Right cardiac atrium (tissue), 5 donors: ENCODE measurements at places on chromosomes 1 and 21. TPM values are rescaled to one million over a fixed set of nuclear protein-coding genes. Genes with fewer than 3 reads are reported as not detected.

DNA sequence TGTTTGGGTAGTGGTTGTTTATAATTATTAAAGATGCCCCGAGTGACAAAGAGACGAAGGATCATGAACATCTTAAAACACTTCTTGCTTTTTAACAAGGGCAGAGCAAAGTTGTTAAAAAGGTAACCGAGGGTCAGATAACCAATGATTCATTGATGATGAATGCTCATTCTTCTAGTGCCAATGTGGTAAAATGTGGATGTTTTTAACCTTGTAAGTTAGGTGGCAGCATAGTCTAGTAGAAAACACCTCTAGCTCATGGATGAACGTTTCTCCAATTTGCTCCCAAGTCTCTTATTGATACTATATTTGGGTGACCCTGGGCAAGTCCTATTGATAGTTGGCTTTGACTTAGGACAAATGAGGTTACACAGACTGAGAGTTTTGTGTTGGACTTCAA lies 167.9 kb downstream of the KIF26B start:
- no peak for DNase-seq

- DNase-seq: no peak
These were observed 37.8 kb upstream of the S1PR1 start for GRCh38 chr1:101198842-101199636.

DNA sequence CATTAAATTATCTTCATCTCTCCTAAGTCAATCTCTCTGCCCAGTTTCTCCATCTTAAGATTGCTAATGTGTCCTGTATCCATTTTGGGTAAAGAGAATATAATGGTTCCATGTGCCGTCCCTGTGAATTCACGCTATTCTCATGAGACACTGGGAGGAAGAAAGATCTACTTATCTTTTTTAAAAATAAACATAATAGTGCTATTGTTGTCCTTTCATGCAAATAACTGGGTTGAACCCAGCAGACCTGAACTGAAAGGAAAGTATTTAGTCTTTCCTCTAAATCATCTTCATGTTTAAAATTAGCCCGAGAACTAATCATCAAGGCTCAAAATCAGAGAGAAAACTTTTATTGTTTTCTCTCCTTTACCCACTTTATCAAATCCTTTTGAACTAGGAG lies 22.4 kb downstream of the SLAMF1 start:
- DNase-seq: no peak

EPHA10 gene
- total RNA-seq: 1.1 TPM

TCEA3 gene
- total RNA-seq: 40.5 TPM

GRCh38 chr1:228001738-228002535 lies 4.9 kb upstream of the WNT3A start:
- DNase-seq: no peak

DNA sequence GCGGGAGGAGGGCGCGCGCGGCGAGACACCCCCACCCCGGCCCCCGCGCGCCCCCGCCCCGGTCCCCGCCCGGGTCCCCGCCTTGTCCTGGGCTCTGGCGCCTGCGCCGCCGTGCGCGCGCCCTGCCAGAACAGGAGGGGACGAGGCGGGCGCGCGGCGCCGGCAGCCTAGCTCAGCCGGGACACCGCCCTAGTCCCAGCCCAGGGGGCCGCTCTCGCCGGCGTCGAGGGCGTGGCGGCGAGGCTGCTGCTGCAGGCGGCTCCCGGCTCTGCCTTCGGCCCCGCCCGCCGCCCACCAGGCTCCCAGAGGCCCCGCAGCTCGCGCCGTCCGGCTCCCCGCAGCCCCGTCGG lies at the start of gene RCAN3:
TSS of gene RCAN3 (plus strand) at position 128 of the 350 bp plus-strand sequence. CDS start 11,537 bp downstream, outside the sequence.
- peak; percentile 95 for DNase-seq

DNA sequence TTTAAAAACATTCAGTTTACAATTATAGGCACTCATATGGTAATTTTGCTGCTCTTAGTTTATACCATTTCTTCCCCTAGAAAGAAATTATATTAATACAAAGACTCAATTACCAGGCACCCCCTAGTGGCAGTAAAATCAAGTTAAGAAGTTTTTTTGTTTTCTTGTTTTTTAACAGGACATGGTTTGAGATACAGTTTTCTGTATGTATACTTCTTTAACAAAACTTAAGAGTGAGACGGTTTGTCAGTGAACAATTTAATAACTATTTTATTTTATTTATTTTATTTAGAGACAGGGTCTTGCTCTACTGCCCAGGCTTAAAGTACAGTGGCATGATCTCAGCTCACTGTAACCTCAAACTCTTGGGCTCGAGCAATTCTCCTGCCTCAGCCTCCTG lies 224.6 kb downstream of the FAF1 start:
- no peak for DNase-seq

SPATA46 gene
- total RNA-seq: not detected

B4GALT2 gene
- total RNA-seq: 39.1 TPM

DNA sequence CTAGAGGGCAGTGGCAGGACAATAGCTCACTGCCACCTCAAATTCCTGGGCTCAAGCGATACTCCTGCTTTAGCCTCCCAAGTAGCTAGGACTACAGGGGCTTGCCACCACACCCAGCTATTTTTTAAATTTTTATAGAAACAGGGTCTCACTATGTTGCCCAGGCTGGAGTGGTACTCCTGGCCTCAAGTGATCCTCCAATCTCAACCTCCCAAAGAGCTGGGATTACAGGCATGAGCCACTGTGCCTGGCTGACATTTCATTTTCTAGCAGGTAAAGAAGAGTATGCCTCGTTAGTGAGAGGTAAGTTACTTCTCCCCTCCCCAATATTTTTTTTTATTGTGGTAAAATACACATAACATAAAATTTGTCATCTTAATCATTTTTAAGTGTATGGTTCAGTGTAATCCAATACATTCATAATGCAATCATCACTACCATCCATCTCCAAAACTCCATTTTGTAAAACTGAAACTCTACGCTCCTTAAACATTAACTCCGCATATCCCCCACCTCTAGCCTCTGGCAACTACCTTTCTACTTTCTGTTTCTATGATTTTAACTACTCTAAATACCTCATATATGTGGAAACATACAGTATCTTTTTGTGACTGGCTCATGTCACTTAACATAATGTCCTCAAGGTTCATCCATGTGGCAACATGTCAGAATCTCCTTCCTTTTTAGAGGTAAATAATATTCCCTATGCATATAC lies 22.4 kb downstream of the ZZZ3 start:
- DNase-seq: no peak
